Heart right ventricle (tissue), 16 donors: ENCODE measurements at places on chromosomes 6 and 20.

- DNase-seq, result no peak
These were observed 1307.0 kb upstream of the GJE1 start for GRCh38 chr6:140825731-140826130.

- DNase-seq, result no peak
These were observed 267.8 kb downstream of the BTBD9 start for GRCh38 chr6:38371881-38372280.

- no peak for DNase-seq
These were observed 901.3 kb upstream of the CITED2 start for GRCh38 chr6:140275725-140276124.

- DNase-seq, result no peak
These were observed 43.1 kb downstream of the SUN5 start for GRCh38 chr20:32960849-32961731.

DNA sequence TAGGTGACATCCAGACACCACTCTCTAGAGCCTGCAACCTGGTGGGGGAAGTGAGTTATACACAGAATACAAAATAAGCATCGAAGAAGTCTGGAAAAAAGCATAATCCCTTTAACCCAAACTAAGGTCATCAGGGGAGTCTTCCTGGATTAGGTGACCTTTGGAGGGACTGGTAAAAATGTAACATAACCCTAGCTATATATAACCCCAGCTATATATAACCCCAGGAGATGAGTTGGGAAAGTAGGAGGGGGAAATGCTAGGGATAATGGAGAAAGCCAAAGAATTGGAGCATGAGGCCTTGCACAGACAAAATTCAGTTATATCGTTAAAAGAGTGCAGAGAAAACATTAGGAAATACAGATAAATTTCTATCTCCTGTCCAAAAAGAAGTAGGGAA lies 164.8 kb downstream of the QRSL1 start:
- DNase-seq, result no peak

- DNase-seq, result no peak
These were observed 43.9 kb downstream of the HLA-A start for GRCh38 chr6:29986179-29986781.

- DNase-seq, result no peak
These were observed 6.8 kb upstream of the MRPS10 start for GRCh38 chr6:42224222-42225028.

DNA sequence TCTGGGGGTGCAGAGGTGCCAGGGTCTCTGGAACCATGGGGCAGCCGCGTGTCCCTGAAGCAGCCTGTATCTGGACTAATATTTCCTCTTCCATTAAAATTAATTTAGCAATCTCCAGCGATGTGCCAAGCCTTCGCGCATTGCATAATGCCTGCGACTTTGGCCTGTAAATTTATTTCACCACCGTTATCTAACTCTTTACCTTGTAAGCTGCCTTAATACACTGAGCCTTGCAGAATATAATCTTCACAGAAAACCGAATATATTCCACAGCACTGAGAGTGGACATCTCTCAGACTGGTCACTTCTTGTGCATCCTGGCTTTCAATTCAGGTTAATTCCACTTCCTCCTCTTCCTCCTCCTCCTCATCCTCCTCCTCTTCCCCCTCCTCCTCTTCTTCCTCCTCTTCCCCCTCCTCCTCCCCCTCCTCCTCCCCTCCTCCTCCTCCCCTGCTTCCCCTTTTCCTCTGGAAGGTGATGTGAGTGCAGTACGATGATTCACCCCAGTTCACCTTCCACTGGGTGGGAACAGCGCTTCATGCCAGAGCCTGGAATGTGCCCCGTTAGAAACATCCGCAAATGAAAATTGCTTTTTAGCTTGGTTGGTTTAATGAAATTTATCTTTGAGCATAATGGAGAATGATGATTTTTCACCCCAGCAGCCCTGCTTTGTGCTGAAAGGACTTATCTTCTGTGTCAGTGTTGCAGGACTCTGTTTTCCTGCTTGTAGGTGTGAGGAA lies 101.4 kb downstream of the CDH4 start:
- DNase-seq, result no peak

DNA sequence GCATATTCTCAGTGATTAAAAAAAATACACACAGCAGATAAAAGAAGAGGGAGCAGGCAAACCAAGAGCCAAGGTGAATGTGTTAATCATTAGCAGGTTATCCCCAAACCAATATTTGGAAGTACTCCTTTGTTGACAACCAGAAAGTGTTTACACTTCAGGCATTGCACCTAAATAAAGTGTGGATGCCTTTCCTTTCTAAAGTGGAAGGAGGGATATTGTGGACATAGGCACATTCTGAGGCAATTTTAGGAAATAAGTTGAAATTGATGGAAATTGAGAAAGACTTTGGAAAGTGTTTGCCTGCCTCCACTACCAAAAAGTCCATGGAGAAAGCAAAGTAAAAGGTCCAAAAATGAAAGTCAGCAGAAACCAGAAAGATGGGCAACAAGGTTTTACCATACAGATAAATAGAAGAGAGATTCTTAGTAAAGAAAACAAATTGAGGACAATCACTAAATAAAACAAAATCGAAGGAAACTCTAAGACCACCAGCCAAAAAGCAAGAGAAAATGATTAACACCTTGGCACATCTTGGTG lies 22.9 kb downstream of the SLC17A2 start:
- DNase-seq, result no peak

- no peak for DNase-seq
These were observed 297.7 kb downstream of the CDC5L start for GRCh38 chr6:44685213-44685612.

DNA sequence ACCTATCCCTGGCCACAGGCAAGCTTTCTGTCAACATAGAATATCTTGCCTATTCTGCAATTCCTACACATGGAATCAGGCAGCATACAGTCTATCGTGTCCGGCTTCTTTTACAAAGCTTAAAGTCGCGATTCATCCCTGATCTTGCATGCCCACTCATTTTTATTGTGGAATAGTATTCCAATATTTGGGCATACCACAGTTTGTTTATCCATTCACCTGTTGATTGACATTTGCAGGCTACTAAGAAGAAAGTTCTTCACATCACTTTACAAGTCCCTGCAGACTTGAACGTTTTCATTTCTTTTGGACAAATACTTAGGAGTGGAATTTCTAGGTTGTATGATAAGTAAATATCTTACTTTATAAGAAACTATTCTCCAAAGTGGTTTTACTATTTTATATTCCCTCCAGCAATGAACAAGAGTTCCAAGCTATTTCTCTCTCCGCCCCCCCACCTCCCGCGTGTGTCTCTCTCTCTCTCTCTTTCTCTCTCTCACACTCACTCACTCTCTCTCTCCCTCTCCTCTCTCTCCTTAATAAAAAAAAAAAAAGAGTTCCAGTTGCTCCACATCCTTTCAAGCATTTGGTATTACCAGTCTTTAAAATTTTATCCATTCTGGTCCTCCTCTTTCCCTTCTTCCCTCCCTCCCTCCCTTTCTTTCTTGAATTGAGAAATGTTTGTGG lies 1.1 kb upstream of the PLCB1 start:
- no peak for DNase-seq
